ENCODE measurements at places on chromosomes 11 and 22.

GRCh38 chr22:31578171-31578570, 81.8 kb downstream of the SFI1 start:
- no peak for DNase-seq

DNA sequence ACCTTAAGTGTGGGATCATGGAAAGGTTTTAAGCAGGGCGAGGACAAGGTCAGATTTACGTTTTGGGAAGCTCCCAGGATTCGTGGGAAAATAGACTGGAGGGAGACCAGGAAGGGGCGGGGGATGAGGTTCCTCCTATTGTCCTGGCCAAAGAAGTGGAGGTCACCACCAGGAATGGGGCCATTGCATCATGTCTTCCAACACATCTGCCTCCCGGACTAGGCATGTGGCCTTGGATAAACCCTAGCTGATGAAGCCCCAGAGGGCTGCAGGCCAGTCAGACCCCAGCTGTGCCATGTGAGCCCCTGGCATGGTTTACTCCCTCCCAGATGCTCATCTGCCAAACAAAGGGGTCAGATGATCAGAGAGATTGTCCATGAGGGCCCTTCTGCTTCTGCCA, 11.5 kb upstream of the YWHAH start:
- no peak for DNase-seq

DNA sequence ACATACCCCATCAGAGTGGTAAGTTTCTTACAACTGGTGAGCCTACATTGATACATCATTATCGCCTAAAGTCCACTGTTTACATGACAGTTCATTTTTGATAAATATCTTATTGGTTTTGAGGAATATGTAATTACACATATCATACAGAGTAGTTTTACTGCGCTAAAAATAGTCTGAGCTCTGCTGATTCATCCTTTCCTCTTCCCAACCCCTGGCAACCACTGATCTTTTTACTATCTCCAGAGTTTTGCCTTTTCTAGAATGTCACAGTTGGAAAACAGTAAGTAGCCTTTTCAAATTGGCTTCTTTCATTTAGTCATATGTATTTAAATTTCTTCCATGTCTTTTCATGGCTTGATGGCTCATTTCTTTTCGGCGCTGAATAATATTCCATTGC, 112.8 kb downstream of the LARGE1 start:
- DNase-seq: peak; percentile 71

- DNase-seq: no peak
These were observed 14.0 kb downstream of the MMP3 start for GRCh38 chr11:102829316-102830000.

DNA sequence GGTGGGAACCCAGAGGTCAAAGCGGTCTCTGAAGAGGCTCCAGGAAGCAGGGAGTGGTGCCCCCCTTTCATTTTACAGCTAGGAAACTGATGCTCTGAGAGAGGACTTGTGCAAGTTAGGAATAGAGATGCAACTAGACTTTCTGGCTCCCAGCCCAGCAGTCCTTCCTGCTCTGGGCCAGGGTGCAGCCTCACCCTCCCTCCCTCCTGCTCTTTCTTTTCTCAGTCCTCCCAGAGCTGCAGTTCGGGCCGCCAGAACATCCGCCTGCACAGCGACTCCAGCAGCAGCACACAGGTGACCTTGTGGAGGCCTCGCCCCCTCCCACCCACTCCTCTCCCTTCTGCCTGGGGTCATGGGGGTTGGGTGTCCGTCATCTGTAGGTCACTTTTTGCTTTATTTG, 51.5 kb downstream of the LHFPL7 start:
- DNase-seq: peak; percentile 49

- DNase-seq: peak; percentile 59
These were observed 55.7 kb downstream of the MYH9 start for GRCh38 chr22:36331912-36332622.

- peak; percentile 79 for DNase-seq
These were observed 4.5 kb upstream of the NOL12 start for GRCh38 chr22:37681556-37682049.

- DNase-seq: no peak
These were observed 1.6 kb upstream of the KCNE3 start for GRCh38 chr11:74468936-74469335.

All from mesenchymal stem cell (in vitro differentiated cells and primary cell).